ENCODE measurements at places on chromosomes 4 and X. TPM values are rescaled to one million over a fixed set of nuclear protein-coding genes. Genes with fewer than 3 reads are reported as not detected.

HPGD gene
- 84.3 TPM for total RNA-seq

TMPRSS11F gene
- not detected for total RNA-seq

DDX3X gene
- 92.3 TPM for total RNA-seq

PPP1R3F gene
- 4.2 TPM for total RNA-seq

ENAM gene
- total RNA-seq, result 0.25 TPM

TMEM47 gene
- 9.4 TPM for total RNA-seq

CPZ gene
- total RNA-seq, result 0.45 TPM

SLC10A3 gene
- total RNA-seq, result 3.7 TPM

SAGE1 gene
- not detected for total RNA-seq

NPY1R gene
- total RNA-seq, result 3.2 TPM

DNA sequence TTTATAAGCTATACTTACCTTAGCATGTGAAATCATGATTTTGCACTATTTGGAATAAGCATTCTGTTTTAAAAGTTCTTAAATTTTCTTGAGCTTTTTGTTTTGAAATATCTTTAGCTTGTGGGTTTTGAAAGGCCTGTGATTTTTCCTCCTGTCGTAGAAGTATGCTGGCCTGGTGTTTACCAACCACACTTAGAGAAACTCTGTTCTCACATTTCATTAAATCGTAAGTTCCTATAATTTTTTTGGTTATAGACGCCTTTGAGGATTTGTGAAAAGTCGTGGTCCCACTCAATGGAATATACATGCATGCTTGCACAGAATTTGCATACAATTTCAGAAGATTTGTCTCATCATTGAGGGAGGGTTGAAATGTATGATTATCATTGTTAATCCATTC, 63.6 kb downstream of the PDLIM5 start:
- DNase-seq, result no peak

GRCh38 chr4:14888790-14889572, 113.3 kb upstream of the CPEB2 start:
- DNase-seq, result no peak

- no peak for DNase-seq
Observed at GRCh38 chr4:102862016-102862415, 6.8 kb upstream of the CISD2 start.

- DNase-seq, result no peak
Observed at GRCh38 chrX:46268412-46268811, 276.8 kb downstream of the ZNF674 start.

GRCh38 chrX:145816601-145817315, 871 bp upstream of the SLITRK2 start:
- no peak for DNase-seq

GRCh38 chr4:173932701-173933100, 350.8 kb downstream of the FBXO8 start:
- DNase-seq, result no peak

DNA sequence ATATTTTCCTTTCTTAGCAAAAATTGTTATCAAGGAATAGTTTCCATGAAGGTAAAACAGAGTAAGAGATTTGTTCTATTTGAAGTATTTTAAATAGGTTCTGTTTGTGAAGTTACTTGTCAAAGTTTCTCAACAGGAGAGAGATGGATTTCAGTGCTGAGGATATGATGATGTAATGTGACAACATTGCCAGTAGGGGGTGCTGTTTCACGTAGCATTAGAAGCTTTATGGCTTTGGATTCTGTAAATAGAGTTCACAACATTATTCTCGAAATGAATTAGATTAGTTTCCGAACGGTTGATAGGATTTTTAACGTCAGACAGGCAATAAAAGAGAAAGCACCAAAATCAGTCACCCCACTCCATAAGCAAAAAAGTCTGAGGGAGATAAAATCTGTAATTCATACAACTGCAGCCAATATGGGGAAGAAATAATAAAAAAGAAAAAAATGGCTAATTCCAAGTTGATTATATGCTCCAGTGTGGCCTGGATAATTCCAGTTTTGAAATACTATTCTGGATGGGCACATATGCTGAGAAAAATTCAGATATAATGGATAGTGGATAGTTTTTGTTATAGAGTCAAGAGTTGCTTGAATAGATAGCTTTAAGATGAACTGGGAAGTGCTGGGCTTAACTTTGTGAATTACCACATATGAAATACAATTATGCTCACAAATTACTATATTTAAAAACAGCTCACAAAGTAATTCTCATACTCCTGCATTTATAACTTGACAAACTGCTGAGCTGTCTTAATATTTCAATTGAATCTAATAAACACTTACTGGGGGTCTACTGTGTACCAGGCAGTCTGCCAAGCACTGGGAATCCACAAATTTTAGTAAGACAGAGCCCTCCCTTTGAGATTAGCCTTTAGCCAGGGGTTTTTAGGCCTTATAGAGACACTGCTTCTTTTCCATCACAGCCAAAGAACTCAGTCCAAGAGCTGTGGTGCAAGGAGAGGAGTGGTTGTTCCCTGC, 109.1 kb downstream of the GPAT3 start:
- no peak for DNase-seq

GRCh38 chr4:157004279-157005161, 32.9 kb upstream of the PDGFC start:
- no peak for DNase-seq

- DNase-seq, result no peak
Observed at GRCh38 chr4:147808447-147808846, 76.6 kb downstream of the ARHGAP10 start.

DNA sequence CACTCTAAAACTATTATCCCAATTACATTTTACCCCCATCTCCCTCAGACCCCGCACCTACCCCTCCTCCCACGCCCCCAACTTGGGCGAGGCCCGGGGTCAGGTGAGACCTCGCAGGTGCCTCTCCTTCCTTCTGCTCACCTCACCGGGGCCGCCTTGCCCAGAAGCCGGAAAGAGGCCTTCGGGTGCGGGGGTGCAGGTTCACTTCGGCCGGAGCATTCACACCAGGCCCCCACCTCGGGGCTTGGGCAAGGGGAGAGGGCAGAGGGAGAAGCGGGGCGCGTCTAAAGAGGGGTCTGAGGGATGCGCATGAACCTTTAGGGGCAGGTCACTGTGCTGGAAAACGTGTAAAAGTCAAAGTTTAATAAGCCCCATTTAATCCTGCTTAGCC, 427 bp downstream of the ZNF182 start:
- DNase-seq, result no peak

DNA sequence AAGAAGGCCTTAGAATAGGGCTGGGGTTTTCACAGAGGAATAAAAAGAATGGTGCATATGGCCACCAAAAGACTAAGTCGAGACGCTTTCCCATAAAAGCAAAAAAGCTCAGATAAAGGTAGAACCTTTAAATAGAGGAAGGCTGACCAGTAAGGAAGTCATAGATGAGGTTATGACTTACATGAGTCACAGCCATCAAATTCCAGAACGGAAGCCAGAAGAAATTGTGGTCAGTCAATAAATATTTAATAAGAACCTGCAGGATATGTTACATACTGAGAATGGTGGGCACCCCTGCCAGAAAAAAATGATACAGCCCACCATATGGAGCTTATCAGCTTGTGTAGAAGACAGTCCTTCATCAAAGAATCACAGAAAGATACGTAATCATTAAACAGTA, 120.1 kb downstream of the MANBA start:
- DNase-seq, result no peak

DNA sequence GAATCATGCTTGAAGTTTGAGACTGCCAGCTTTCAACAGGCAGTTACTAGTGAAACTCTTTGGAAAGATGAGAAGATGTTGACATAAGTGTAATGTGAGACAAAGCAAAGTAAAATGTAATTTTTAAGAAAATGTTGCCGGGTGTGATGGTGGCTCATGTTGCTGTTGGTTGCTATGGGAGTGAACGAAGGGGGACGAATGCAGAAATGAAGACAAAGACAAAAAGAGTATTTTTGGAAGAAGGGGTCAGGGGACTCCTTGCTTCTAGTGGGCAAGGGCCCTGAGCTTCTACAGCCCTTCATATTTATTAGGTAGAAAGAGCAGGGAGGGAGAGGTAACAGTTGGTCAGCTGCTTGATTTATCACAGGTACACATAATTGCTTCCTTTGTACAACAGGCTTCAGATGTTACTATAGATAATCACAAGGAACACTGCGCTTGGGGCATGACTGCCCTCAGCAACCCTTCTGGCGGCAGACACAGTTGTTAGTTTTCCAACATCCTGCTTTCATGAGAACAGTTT, 11.9 kb upstream of the UGDH start:
- DNase-seq, result no peak

DNA sequence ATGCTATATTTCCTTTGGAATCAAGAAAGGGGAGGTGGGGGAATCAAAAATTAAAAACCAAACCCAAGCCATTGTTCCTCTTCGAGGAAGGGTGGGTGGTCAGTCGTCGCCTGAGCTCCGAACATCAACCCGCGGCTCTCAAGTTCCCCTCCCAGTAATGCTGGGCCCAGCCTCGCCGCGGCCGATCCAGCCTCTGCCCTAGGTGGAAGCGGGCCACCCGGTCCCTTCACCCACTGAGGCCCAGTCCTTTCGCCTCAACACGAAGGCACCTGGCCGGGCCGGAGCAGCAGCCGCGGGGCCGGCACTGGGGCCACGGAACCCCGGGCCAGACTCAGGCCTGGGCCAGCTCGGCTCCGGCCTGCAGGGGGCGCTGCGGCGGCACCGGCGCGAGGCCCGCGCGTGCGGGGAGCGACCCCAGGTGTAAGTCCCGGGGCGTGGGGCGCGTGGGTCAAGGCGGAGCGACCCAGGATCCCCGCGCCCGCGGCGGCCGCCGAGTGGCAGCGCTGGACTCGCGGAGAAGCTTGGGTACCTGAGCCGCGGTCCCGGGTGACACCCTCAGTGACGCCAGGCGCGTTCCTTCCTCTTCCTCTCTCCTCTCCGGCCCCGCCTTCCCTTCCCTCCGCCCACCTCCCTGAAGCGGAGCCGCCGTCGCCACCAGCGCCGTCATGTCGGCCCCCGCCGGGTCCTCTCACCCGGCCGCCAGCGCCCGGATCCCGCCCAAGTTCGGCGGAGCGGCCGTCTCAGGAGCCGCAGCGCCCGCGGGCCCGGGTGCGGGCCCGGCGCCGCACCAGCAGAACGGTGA, at the start of gene SEC24B:
TSS of gene SEC24B (plus strand) at position 611 of the 802 bp plus-strand sequence. CDS start at position 666, 55 bp downstream.
- DNase-seq, result peak; percentile 94

GRCh38 chrX:96770315-96770714, 85.7 kb downstream of the DIAPH2 start:
- no peak for DNase-seq

DNA sequence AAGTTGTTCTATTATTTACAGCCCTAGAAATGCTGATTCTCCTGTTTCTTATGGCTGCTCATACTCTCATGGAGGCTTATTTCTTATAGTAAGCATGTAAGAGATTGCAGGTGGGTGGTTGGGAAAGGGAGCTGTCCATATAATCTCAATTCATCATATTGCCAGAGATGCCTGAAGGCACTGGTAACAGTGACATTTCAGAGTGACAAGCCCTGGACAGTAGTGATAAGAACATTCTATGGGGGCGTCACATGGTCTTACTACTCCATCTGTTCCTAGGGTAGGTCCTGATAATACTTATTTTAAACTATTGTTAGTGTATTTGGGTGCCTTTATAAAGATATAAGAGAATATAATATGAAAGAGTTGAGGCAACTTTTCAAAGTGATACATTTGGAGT, 171.5 kb downstream of the CFAP299 start:
- DNase-seq, result no peak

GRCh38 chr4:136749989-136750388, 782.3 kb downstream of the PCDH18 start:
- no peak for DNase-seq

DNA sequence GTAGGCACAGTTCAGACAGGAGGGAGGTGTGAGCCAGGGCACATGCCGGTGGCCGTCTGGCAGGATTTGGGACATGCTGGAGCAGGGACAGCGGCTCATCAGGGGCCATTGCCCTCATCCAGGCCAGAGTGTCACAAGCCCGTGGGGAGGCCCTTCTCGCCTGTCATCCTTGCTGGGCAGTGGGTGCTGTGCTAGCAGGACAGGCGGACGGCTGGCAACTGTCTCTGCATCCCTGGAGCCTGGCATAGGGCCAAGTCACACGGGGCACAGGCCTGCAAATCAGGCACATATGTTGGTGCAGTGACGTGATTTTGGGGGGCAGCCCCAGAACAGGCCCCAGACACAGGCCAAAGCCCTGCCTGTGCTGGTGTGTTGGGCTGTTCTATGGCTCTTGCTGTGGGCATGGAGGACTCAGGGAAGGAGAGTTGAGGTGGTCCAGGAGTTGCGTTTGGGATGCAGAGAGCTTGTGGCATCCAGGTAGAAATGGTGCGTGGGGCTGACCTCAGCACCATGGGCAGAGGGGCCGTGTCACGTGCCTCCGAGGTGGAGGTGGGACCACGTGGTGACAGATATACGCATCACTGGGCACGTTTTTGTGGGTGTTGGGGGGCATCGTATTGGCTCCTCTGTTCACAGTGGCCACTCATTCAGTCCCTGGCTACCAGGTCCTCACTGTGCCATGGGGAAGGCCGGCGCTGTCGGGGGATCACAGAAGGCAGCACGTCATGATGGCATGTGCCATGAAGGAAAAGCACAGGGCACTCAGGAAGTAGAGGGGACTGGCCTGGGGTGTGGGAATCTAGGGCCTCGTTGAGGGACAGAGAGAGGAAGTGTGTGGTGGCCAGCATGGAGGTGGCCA, 14.6 kb upstream of the MSANTD1 start:
- no peak for DNase-seq

- no peak for DNase-seq
Observed at GRCh38 chrX:83022020-83022419, 486.1 kb upstream of the POU3F4 start.

GRCh38 chrX:19889582-19890342, 2.4 kb upstream of the SH3KBP1 start:
- DNase-seq, result no peak

DNA sequence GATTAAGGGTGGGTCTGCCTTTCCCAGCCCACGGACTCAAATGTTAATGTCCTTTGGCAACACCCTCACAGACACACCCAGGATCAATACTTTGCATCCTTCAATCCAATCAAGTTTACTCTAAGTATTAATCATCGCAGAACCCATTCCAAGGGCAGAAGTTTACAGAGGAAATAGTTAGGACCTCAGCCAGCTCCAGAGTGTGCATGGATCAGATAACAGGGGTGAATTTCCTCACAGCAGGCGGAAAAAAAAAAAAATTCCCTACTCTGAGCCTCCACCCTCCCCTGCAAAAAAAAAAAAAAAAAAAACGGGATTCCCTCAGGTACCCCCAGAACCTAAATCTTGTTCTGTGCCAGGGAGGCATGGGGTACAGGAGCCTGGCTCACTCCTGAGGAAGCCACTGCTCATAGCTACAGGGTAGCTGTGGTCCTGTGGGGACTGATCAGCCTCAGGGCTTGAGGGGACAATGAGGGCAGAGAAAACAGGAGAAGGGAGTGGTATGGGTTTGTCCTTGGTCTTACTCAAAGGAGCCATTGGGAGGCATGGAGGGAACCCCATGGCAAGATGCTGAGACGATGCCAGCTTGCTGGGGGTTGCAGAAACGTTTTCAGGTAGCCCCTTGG, 113.0 kb downstream of the DHRSX start:
- no peak for DNase-seq

GRCh38 chr4:154612472-154613414, at the start of gene FGG:
FGG (minus strand) TSS chr4:154612656; CDS start chr4:154612609, 47 bp downstream.
- peak; percentile 93 for DNase-seq

GRCh38 chr4:176568238-176568637, 224.5 kb downstream of the VEGFC start:
- no peak for DNase-seq

Measured in left lobe of liver (tissue), 2 donors.